DMS 273 treated with DMSO at 0.1 percent for 48 hours (cell line): ENCODE measurements at places on chromosomes 1 and 21.
A peak's percentile ranks its signal among the peaks of the same experiment; 100 is the strongest.

- DNase-seq: no peak
Measured at GRCh38 chr1:153790313-153790965, 15.2 kb downstream of the SLC27A3 start.

GRCh38 chr1:38003261-38004250 is 1.8 kb downstream of the FHL3 start:
- DNase-seq: no peak

GRCh38 chr1:2636733-2637132 is 3.9 kb upstream of the MMEL1 start:
- DNase-seq: no peak

GRCh38 chr1:228471762-228472398 is 15.3 kb upstream of the RNF187 start:
- DNase-seq: peak; percentile 7

- DNase-seq: no peak
Measured at GRCh38 chr1:233620065-233620464, 6.2 kb downstream of the KCNK1 start.

- peak; percentile 82 for DNase-seq
Measured at GRCh38 chr1:29519788-29520110, 283.4 kb downstream of the PTPRU start.

GRCh38 chr1:40627987-40628902 is 37.2 kb downstream of the RIMS3 start:
- no peak for DNase-seq

DNA sequence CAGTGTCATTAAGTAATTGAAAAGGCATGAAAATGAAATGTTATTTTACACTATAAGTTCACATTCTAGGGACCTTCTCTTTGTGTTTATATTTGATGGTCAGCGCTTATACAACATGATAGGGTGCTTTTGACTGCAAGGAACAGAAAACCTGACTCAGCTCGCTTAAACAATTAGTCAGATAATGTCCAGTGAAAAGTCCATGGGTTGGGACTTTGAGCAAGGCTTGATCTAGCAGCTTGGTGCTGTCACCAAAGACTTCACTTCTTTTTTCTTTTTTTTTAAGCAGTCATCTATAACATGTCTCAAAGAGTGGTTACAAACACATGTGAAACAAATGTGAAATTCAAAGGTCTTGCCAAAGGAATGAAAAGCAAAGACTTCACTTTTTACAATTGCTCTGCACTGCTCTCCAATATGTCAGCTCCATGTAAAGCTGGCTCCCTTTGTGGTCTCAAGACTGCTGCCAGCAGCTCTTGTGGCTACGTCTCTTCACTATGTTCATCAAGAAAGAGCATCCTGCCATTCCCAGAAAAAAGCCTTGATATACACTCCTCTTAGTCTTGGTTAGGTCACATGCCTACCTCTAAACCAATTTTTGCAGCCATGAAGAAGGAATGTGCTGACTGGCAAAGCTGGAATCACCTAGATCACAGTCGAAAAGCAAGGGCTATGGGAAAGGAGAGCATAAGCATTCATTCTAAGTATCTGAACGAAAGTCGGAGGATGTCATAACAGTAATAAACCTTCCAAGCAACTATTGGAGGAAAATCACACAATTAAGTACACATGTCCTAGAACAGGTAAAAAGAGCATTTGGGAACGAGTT is 15.2 kb downstream of the F3 start:
- DNase-seq: no peak

DNA sequence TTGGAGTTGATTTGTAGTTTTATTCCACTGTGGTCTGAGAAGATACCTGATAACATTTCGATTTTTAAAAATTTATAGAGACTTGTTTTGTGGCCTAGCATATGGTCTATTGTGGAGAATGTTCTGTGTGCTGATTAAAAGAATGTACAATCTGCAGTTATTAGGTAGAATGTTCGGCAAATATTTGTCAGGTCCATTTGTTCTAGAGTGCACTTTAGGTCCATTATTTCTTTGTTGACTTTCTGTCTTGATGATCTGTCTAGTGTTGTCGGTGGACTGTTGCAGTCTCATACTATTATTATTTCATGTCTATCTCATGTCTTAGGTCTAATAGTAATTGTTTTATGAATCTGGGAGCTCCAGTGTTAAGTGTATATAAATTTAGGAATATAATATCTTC is 116.8 kb downstream of the NME7 start:
- DNase-seq: no peak

DNA sequence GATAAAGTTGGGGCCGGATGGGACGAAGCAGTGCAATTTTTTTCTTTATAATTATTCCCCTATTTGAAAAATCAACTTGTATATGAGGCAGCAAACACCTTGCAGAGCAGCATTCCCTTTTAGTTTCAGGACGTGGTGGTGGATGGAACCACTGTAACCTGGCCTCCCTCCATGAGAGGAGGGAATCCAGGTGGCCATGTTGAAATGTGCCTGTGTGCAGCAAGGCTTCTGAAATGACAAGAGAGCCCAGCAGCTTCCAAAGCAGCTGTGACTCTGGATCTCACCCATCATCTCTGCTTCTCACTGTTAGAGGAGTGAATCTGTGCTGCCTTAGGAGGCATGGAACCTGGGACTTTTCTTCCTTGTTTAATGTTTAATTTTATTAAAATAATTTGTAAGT is 42.3 kb downstream of the NFIA start:
- no peak for DNase-seq

GRCh38 chr1:114641377-114641776 is 28.5 kb downstream of the DENND2C start:
- no peak for DNase-seq

DNA sequence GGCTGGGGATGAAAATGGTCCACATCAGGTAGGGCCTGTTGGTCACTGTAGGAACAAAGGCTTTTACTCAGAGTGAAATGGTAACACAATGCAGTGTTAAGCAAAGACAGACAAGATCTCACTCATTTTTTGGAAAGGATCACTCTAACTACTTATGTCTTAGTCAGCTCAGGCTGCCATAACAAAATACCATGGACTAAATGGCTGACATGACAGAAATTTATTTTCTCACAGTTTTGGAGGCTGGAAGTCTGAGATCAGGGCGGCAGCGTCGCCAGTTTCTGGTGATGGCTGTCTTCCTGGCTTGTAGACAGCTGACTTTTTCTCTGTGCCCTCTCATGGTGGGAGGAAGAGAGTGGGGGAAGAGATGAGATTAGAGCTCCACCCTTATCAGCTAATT is 10.2 kb upstream of the MAGI3 start:
- DNase-seq: no peak

GRCh38 chr1:49694251-49694827 is 329.4 kb downstream of the AGBL4 start:
- no peak for DNase-seq

GRCh38 chr1:184974837-184975115 is 468 bp upstream of the NIBAN1 start:
- DNase-seq: no peak

- no peak for DNase-seq
Measured at GRCh38 chr1:47711848-47712492, 274.1 kb downstream of the FOXD2 start.

DNA sequence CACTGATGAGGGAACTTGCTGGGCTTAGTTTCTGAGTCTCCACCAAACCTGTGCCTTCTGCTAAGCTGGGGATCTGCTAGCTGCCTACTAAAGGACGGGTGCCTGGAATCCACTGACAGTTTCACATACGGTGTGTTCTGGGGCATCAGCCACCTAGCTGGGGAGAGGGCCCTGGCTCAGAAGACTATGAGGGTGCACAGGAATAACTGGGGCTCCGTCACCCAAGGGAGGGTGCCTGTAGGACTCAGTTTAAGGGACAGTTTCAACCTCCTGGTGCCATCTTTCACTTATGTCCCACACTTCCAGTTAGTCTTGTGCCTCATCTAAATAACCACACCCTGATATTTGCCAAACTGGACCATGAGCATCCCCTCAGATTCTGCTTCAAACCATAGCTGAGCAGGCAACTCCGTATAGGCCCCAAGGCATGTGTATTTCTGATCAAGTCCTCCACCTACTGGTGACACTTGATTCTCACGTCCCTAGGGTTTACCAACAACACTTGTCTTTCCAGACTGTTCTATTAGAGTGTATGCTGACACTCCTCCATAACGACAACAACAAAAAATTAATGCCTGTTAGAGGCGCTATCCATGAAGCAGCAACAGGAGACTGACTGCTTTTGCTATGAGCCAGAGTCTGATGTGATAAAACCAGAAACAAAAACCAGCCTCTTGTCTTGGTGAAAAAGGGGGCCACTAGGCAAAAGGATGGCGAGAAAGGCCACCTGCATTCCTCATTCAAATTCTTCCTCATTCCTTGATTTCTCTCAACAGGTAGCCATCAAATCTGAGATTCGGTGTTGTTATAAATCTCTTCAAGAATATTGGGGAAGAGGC is 55.0 kb upstream of the PAXBP1 start:
- DNase-seq: no peak

DNA sequence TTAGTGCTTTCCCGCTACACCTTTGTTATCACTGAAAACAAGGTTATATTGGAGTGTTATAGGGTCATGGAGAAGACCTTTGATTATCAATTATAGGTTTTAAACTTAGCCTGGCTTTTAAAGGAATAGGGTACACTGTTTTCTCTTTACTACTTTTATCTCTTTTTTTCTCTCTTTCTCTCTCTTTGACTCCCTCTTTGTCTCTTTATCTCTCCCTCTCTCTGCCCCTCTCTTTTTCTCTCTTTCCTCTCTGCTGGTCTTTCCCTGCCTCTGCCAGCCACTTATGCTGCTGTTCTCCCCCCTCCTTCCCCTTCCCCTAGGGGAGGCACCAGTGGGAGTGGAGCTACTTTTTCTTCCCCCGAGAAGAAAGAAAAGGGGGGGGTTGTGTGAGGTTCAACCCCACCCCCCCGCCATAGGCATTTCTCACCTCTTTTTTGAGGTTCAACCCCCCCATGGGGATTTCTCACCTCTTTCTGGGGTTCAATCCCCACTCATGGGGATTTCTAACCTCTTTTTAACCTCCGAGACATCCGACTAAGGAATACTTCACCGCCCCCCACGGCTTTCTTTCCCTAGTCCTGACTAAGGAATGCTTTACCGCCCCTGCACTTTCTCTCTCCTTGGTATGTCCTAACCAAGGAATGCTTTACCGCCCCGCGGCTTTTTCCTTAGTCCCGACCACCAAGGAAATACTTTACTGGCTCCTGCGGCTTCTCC is 17.2 kb upstream of the ZBTB8B start:
- no peak for DNase-seq

DNA sequence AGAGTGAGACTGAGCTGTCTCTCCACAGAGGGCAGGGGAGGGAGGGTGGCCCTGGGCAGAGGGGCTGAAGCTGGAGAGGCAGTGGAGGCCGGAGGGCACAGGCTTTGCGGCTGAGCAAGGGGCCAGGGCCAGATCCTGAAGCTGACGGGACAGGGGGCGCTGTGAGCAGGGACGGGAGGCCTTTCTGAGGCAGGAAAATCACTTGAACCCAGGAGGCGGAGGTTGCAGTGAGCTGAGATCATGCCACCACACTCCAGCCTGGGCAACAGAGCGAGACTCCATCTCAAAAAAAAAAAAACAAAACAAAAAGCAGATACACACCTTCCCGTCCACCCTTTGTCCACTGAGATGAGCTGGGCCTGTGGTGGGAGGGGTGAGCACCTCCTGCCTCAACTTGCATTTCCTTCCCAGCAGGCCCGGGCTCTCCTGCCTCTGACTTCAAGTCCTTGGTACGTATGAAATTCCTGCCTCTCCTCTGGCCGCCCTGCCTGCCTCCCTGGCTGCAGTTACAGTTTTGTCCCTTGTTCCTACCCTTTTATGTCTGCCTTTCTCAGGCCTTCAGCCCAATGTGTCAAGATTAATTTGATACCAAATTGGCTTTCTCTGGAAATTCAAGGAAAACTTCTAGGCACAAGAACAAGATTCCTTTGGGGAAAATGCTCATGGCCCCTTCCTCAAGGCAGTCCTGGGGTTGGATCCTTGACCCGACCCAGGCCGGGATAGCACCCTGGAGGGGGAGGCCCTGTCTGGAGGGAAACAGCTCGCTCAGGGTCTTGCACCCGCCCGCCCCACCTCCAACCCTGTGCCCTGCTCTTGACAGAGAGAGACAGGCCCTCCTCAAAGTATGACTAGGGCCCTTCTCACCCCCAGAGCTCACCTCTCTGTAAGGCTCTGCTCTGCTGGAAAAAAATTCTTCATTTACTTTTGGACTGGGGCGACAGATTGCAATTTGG is 11.2 kb upstream of the ADAMTSL4 start:
- no peak for DNase-seq

DNA sequence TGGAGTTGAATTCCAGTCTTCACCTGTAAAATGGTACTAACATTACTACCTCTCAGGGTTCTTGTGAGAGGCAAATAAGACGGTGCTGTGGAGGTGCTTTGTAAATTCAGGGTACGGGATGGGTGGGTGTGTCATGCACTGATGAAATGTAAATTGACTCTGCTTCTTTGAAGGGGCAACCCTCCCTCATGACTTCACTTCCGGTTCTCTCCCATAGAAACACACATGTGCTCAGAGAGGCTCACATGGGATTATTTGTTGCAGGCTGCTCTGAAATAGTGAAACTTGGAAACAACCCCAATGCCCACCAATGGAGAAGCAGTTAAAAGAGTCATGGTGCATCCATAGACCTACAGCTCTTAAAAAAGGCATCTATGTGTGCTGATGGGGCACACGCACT is 44.9 kb upstream of the SCMH1 start:
- DNase-seq: no peak

DNA sequence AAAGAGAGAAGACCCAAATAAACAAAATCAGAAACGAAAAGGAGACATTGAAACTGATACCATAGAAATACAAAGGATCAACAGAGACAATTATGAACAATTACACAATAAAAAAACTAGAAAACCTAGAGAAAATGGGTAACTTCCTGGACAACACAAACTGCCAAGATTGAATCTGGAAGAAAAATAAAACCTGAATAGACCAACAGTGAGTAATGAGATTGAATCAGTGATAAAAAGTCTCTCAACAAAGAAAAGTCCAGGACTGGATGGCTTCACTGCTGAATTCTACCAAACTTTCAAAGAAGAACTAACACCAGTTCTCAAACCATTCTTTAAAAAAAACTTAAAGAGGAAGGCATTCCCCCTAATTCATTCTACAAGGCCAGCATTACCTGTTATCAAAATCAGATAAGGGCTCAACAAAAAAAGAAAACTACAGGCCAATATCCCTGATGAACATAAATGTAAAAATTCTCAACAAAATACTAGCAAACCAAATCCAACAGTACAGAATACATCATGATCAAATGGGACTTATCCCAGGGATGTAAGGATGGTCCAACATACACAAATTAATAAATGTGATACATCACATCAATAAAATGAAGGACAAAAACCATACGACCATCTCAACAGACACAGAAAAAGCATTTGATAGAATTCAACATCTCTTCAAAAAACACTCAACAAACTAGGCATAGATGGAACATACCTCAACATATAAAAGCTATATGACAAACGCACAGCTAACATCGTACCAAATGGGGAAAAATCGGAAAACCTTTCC is 119.9 kb downstream of the ACBD6 start:
- DNase-seq: no peak

GRCh38 chr1:13825033-13825432 is 125.0 kb downstream of the PRDM2 start:
- DNase-seq: no peak

GRCh38 chr1:204075890-204076846 is 3.3 kb downstream of the SOX13 start:
- DNase-seq: no peak

GRCh38 chr1:213899413-213899812 is 88.4 kb upstream of the PROX1 start:
- DNase-seq: no peak
